ENCODE measurements at places on chromosomes 3 and 15. TPM values are rescaled to one million over a fixed set of nuclear protein-coding genes. Genes with fewer than 3 reads are reported as not detected.

GRCh38 chr3:171494457-171495109, 34.4 kb upstream of the TNIK start:
- no peak for DNase-seq

SEC61A1 gene
- polyA plus RNA-seq: 99.7 TPM

GRCh38 chr15:30872341-30872748, 31.4 kb upstream of the FAN1 start:
- no peak for DNase-seq

- no peak for DNase-seq
Measured at GRCh38 chr15:88747111-88747510, 56.1 kb upstream of the ACAN start.

DNA sequence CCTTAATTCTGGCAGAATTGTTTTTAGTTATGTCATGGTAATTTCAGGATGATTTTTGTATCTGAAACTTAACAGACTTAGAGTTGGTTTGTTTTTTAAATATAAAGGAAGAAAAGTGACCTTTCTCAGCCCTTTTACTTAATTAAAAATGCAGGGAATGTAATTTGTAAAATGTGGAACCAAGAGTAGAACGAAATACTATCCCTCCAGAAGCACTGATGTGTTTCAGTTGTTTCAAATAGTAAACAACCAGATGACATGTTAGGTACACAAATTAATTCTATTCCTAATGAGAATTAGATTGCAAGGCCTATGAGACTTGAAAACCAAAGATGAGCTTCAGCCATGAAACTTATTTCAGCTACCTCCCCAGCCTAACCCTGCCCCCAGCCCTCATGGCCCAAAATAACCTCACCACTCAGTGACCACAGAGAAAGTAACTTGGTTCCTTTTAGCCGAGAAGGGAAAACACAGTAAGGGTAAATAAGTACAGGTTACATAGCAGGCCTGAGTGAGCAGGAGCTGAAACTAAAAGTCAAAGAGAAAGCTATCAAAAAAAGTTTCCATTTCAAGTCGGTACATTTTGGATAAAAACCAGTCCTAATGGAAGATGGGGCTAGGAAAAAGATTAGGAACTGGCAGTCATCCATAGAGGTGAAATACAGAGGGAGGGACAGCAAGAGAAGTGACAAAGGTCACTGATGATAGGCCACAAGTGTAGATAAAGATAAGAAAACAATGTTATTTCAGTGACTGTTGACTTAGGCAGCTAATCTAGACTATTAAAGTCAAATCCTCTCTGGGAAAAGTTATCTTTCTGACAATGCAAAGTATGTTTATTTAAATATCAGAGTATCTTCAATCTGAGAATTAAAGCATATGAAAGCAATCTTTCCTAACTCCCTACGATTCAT, 23.2 kb downstream of the SENP8 start:
- no peak for DNase-seq

DNA sequence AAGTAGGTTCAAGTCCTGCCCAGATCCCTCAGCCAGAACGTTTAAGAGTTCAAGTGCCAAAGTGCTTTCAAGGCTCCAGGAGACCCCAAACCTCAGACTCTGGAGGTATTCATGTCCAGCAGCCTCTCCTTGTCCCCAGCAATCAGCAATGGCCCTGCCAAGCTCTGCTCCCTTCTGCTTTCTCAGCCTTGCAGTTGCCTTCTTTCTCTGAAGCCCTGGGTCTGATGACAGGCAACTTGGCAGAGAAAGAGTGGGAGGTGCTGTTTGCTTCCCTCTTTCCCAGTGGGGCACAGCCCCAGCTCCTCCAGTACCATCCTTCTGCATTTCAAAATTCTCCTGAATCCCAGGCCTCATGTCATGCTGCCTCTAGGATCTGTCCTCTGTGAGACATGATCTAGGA, 40.2 kb downstream of the ATP2B2 start:
- DNase-seq: no peak

DNA sequence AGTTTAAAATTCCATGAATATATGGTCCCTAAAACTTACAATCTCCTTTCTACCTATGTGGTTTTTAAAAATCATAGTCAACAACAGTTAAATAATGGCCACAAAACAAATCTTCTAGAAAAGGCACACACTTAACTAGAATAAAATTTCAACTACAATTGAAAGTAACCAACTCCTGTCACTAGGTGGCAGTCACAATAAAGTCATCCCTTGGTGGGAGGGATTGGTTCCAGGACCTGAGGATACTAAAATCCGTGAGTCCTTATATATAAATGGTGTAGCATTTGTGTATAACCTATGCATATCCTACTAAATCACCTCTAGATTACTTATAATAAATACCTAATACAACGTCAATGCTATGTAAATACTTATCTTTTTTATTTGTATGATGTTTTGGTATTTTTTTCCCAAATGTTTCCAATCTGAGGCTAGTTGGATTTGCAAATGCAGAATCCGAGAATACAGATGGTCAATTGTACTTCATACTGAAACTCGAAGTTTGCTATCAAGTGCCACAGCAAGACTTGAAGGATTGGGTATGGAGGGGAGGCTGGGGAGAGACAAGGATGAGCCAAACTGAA, 172.6 kb downstream of the FMN1 start:
- DNase-seq: no peak

RTP1 gene
- polyA plus RNA-seq: not detected

DNA sequence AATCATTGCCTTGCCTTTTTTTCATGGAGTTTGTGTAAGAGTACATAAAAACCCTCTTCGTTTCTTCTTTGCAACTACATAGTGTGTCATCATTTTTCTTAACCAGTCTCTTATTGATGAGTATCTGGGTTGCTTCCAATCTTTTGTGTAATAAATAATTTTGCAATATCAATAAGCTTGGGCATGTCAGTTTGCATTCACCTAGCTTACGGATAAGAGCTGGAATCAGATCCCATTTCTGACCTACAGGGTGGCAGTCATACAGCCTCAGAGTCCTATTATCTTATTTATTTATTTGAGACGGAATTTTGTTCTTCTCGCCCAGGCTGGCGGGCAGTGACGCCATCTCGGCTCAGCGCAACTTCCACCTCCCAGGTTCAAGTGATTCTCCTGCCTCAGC, 18.3 kb downstream of the ANP32A start:
- no peak for DNase-seq

IL16 gene
- 20.7 TPM for polyA plus RNA-seq

SLC28A1 gene
- 0.04 TPM for polyA plus RNA-seq

DNA sequence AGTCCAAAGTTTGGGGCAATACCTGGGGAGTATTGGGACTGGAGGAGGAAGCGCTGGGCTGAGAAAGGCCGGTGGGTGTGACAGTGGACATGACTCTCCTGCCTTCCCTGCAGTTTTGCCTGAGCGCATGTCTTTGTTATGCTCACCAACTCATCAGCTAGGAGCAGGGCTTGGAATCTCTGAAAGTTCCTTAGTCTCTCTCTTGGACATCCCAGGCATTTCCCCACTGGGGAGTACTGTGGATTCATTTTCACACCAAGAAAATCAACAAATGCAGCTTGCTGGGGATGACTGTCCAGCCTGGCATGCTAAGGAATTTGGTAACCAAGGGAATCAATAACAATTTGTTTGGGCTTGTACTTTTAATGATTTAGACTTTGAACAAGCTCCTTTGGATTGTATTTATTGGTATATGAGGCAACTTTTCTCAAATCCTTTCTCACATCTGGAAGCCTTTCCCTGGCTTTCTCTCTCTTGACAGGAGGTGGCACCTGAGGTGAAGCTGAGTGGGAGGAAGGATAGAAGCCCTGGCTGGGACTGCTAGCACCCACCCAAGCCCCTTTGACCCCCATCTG, 48.5 kb upstream of the CHST2 start:
- no peak for DNase-seq

DNA sequence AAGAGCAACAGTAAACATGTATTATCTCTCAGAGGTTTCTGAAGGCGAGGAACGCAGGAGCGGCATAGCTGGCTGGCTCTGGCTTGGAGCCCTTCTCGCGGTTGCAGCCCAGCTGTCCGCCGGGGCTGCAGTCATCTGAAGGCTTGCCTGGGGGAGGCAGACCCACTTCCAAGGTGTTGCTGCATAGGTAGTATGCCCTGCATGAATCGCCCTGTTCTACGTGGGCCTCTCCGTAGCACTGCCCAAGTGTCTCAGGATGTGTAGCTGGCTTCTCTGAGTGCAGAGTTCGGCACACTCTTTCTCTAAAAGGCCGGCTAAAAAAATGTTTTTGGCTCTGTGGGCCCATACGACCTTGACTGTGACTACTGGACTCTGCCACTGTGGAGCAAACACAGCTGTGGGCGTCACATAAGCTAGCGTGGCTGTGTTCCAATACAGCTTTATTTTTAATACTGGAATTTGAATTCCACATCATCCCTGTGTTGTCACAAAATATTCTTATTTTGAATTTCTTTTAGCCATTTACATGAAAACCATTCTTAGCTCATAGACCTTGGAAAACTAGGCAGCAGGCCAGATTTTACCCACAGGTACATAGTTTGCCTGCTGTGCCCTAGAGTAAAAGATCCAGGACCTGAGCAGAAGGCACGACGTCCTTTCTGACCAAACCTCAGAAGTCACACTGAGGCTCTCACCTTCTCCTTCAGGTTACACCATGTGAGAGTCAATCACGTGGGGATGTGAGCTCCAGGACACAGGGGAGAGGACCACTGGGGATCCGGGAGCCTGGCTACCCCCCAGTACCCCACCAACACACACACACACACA, 55.9 kb downstream of the PGPEP1L start:
- no peak for DNase-seq

DNA sequence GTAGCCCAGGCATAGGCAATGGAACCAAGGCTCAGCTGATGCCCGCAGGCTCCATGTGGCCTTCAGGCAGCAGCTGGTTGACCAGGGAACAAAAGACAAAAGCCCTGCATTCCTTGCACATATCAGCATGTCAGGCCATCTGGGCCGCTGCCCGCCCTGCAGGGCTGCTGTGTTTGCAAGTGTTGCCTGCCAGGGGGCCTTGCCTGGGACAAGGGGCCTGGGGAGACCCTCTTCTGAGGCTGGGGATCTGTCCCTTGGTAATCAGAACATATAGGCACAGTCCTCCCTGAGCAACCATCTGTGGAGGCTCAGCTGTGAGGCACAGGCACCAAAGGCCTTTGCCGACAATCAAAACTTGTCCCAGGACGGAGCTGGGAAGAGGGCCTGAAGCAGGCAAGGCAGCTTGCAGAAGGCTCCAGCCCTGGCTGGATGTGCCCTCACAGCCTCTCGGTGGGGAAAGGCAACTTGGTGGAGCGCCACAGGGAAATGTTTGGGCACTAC, 138.2 kb downstream of the TPRA1 start:
- no peak for DNase-seq

DNA sequence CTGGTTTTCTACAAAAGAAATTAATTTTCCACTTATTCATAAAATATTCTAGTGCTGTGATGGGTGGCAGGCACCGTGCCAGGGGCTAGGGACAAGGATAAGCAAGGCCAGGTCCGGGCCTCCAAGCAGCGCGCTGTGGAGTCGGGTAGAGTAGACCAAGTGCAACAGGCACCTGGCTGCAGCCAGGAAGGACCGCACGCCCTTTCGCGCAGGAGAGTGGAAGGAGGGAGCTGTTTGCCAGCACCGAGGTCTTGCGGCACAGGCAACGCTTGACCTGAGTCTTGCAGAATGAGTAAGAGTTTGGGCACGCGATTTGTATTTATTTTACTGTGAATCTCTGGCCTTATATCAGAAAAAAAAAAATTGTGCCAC, at the start of gene CASR:
TSS of gene CASR (plus strand) at position 148 of the 372 bp plus-strand sequence. CDS start 70,522 bp downstream, outside the sequence.
- no peak for DNase-seq

DNA sequence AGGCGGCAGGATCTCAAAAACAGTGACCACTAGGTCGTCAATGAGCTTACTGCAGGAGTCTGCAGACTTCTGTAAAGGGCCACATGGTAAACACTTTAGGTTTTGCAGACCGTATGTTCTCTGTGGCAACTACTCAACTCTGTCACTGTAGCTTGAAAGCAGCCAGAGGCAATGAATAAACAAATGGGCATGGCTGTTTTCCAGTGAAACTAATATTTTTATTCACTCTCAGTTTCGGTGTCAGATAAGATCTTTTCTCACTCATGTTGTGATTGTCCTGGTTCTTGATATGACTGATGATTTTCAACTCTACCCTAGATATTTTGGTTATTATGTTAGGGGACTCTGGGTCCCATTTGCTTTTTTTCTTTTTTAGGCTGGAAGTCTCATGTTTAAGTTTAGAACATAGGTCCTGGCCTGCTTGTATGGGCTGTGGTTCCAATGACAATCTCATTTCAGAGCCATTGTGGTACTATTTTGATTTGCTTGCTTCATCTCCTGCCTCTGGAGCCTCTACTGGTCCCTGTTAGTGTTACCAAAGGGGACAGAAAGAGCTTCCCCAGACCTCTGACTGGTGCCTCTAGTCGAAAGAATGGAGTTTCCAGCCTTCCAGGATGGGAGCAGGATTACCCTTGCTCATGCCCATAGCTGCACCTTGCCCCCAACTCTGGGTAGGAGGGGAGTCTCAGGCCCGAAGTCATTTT, 222.0 kb downstream of the STT3B start:
- DNase-seq: no peak

DNA sequence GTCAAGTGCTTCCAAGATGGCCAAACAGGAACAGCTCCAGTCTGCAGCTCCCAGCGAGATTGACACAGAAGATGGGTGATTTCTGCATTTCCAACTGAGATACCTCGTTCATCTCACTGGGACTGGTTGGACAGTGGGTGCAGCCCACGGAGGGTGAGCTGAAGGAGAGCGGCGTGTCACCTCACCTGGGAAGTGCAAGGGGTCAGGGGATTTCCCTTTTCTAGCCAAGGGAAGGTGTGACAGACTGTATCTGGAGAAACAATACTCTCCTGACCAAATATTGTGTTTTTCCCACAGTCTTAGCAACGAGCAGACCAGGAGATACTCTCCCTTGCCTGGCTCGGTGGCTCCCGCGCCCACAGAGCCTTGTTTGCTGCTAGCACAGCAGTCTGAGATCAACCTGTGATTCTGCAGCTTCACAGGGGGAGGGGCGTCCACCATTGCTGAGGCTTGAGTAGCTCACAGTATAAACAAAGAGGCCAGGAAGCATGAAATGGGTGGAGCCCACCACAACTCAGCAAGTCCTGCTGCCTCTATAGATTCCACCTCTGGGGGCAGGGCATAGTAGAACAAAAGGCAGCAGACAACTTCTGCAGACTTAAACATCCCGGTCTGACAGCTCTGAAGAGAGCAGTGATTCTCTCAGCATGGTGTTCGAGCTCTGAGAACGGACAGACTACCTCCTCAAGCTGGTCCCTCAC, 293.5 kb upstream of the SUCLG2 start:
- DNase-seq: no peak

PRR23A gene
- not detected for polyA plus RNA-seq

DNA sequence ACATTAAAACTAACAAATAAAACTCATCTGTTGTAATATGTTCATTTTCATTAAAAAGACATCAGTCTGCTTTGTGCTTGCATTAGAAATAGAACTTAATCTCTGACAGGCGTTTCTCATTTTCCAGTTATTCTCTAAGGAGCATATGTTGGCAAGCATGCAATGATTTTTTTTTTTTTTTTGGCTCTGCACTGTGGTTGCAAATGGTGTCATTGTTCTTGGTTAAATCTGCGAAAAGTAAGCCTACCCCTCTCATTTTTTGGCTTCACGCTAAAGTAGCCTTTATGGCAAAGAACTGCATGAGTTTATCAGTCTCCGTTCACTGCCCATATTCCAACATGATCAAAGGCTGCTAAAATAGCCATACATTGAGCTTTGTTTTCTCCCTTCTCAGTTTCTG, 403.2 kb downstream of the MECOM start:
- DNase-seq: no peak

ISLR2 gene
- 2.0 TPM for polyA plus RNA-seq

GRCh38 chr15:88083811-88084760, 172.5 kb downstream of the NTRK3 start:
- DNase-seq: peak; percentile 69

DAZL gene
- not detected for polyA plus RNA-seq

LXN gene
- polyA plus RNA-seq: 27.1 TPM

POPDC2 gene
- polyA plus RNA-seq: 65.7 TPM

- no peak for DNase-seq
Measured at GRCh38 chr15:28106294-28107110, 7.4 kb upstream of the OCA2 start.

RASL12 gene
- polyA plus RNA-seq: 85.0 TPM
